ENCODE measurements at places on chromosomes 7 and 10.

- no peak for DNase-seq
Measured at GRCh38 chr7:53350241-53350640, 314.8 kb downstream of the POM121L12 start.

GRCh38 chr7:45407730-45408408, 166.3 kb upstream of the ADCY1 start:
- DNase-seq, result no peak

GRCh38 chr10:100282907-100283306, 3.6 kb downstream of the BLOC1S2 start:
- DNase-seq, result no peak

- no peak for DNase-seq
Measured at GRCh38 chr7:96701258-96701657, 8.4 kb downstream of the SEM1 start.

GRCh38 chr10:98833542-98833941, 386.8 kb upstream of the HPS1 start:
- no peak for DNase-seq

- no peak for DNase-seq
Measured at GRCh38 chr7:26078437-26079336, 73.3 kb upstream of the NFE2L3 start.

DNA sequence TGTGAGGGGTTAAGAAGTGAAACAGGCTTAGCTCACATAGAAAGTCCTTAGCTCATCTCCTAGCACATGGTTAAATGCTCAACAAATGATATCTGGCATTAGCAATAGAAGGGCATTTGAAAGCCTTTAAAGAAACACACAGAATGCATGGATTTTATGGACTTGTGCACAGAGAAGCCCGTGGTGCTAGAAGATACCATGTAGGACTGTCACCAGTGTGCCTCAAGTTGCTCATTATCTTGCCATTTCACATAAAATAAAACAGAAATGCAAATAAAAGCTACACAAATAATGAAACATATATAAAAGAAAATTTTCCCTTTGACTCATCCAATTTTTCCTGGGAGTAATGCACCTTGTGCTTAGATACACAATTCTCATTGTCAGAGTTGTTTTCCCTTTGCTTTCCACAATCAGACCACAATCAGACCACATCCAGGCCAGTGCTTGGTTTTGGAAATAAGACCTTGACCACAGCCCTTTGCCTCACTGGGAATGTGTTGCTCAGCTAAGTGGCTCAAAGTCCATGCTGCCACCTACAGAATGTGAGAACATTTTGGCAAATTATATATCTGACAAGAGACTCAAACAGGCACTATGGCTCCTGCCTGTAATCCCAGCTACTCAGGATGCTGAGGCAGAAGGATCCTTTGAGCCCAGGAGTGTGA, 9.5 kb upstream of the WDR11 start:
- no peak for DNase-seq

DNA sequence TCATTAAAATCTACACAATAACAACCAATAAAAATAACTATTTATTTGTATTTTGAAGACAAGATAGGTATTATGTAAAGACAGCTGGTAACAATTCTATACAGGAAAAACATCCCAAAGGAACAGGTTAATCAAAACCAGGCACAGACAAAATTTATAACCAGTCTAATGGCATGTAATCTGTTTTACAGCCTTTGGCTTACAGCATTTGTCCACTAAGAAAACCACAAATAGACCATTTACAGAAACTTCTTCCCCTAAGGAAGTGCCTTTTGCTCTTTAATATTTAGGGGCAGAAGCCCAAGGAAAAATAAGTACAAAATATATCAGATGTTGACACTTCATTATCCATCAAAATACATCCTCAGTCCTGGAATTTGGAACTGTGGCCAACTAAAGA, 65.0 kb downstream of the SVIL start:
- DNase-seq, result no peak

GRCh38 chr7:67019562-67020390, 23.1 kb downstream of the TYW1 start:
- DNase-seq, result peak; percentile 73

GRCh38 chr7:50273870-50274269, 30.6 kb upstream of the IKZF1 start:
- DNase-seq, result no peak

- no peak for DNase-seq
Measured at GRCh38 chr7:38241071-38241470, 32.4 kb downstream of the TARP start.

DNA sequence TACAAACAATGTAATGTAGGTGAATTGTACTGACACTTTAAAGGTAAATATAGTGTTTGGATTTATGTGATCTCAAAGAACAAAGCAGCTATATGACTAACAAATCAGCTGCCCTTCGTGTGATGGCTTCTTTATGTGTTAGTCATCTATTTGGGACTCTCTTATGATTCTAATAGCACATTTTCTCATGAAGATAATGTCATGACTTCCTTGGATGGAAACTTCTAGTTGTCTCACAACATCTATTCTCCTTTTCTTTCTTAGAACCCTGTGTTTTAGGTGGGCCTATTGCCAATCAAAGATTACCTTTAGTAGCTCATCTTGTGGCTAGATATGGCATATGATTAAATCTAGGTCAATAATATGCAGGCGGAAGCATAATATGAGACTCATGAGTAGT, 45.0 kb downstream of the TMEM106B start:
- no peak for DNase-seq

Data from hematopoietic multipotent progenitor cell treated with erythropoietin and hydrocortisone succinate and interleukin-3 and kit ligand, for 15 days (in vitro differentiated cells).